Left cardiac atrium (tissue), 4 donors: ENCODE measurements at places on chromosomes 2 and 18. TPM values are rescaled to one million over a fixed set of nuclear protein-coding genes. Genes with fewer than 3 reads are reported as not detected.
A peak's percentile ranks its signal among the peaks of the same experiment; 100 is the strongest.

Gene STAT4
- total RNA-seq, result 22.9 TPM

Gene PLGLB1
- 0.84 TPM for total RNA-seq

Gene SH3RF3
- total RNA-seq, result 9.4 TPM

Gene SFTPB
- 0.44 TPM for total RNA-seq

DNA sequence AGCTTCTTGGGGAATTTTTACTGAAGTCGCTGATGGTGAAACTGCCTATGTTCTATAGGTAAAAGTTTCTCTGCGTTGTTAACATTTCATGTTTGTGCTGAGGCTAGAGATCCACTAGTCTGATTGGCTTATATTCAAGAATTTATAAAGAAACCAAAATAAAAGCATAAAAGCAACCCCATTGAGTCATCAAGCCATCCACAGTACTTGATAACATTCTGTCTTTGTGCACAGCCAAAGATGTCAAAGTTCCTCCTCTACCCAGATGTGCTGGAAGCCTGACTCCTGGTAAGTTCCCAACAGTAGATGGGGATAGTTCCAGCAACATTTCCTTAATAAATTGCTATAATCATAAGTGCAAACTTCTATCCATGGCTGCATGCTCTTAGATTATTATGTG is 107.8 kb downstream of the TANC1 start:
- no peak for DNase-seq

DNA sequence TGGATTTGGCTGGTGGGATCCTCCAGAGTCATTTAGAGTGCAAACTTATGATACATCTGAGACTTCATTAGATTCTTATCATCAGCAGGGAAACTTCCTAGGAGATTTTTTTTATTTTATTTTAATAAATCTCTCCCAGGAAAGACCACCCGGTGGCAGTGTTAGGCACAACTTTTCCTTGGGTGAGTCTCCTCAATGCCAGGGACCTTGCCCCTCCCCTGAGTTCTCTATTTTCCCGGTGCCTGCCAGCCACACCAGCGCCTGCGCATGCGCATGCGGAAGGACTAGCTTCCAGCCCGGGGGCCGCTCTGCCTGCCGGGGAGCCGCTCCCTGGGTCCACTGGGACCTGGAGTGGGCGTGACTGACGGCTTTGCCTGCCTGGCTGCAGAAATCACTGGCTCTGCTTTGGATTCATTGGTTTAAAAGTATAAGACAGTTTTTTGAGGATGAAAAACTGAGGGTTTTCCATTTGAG is 86.6 kb downstream of the TMEM182 start:
- DNase-seq, result peak; percentile 90

GRCh38 chr2:12805033-12805432 is 88.3 kb downstream of the TRIB2 start:
- DNase-seq, result no peak

DNA sequence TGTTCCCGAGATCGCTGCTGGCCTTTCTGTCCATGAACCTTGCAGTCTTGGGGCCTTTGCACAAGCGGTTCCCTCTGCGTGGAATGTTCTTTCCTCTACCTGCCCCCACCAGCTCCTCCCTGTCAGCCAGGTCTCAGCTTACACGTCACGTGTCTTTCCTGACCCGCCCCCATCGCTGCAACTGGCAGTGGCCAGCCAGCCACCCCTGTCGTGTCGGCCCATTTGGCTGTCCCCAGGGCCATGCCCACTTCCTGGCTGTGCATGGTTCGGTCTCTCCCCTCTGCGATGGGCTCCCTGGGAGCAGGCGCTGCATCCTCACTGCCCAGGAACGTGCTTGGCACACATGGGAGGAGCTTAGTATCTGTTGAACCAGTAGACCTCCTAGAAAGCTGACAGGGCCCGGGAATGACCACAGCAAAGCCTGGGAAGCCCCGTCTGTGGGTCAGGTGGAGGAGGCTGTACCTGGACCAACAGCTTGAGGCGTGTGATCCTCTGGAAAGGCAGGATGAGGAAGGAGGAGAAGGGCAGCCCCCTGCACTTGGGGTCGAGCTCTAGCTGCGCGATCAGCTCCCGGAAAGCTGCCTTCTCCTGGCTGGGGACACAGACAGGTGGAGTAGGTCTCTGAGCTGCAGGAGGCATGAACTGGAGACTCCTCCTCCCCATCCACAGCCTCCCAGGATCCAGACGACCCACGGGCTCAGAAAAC is 21.0 kb downstream of the SNORC start:
- no peak for DNase-seq

GRCh38 chr2:232843834-232844233 is 26.2 kb upstream of the SNORC start:
- DNase-seq, result no peak

- no peak for DNase-seq
Observed at GRCh38 chr2:6977786-6978185, 60.6 kb downstream of the RNF144A start.

- DNase-seq, result no peak
Observed at GRCh38 chr2:120823551-120823950, 87.9 kb downstream of the GLI2 start.

GRCh38 chr2:240323601-240324291 is 111.7 kb upstream of the GPC1 start:
- DNase-seq, result no peak

GRCh38 chr2:85925216-85925671 is 36.5 kb upstream of the ST3GAL5 start:
- no peak for DNase-seq

- DNase-seq, result no peak
Observed at GRCh38 chr2:24474053-24474452, 17.0 kb upstream of the NCOA1 start.

DNA sequence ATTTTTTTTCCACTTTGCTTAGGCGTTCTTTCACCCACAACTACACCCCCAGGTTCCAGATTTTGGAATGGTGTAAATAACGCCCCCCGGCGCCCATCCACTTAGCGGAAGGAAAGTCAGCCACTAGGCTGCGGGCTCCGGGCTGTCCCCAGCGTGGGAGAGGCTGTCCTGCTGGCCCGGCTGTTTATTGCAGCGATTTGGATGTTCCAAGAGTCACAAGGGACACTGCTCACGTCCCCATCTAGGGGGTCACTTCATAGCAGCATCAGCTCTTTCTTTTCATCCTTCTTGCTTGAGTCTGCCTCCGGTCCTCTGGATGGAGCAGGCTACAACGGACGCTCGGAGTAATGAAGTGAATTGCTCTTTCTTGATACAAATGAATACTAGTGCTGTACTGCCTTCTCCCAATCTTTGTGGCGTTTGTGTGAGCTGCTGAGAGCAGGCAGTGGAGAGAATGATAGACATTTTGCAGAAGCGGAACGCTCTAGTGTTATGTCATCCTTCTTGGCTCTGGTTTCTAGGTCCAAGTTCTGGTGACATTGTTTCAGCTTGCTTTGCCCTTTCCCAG is 50.7 kb upstream of the PAIP2B start:
- DNase-seq, result peak; percentile 58

- DNase-seq, result no peak
Observed at GRCh38 chr2:86485802-86486201, 44.6 kb downstream of the KDM3A start.

DNA sequence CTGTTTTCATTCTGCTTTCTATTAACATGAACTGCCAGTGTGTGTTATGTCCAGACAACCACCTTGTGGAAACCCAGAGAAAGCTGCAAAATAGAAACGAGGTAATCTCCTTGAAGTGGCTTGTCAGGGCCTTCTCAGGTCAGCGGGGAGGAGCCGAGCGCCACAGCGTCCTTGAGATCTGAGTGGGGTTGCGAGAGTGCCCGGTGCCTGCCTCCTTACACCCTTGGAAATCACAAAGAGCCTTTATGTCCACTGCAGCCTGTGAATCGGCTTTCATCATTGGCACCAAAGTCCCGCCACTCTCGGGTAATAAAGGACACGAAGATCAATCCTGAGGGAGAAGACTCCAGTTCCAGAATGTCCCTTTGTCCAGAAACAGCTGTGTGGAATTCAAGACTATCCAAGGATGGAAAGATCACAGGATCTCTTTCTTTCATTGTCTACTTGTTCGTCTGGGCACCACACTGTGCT is 135.2 kb downstream of the HRH4 start:
- no peak for DNase-seq
